ENCODE measurements at places on chromosomes 12 and 14. TPM values are rescaled to one million over a fixed set of nuclear protein-coding genes. Genes with fewer than 3 reads are reported as not detected.

CLEC2A gene
- not detected for total RNA-seq

CCDC38 gene
- 0.89 TPM for total RNA-seq

ZBTB42 gene
- 3.1 TPM for total RNA-seq

B3GNT4 gene
- total RNA-seq: 0.35 TPM

TAS2R14 gene
- total RNA-seq: 2.0 TPM

SPX gene
- 310 TPM for total RNA-seq

KRT6C gene
- not detected for total RNA-seq

CCND2 gene
- 0.06 TPM for total RNA-seq

SLC2A13 gene
- total RNA-seq: 47.9 TPM

FAM186B gene
- total RNA-seq: 0.23 TPM

SLC6A15 gene
- total RNA-seq: 90.1 TPM

PARP11 gene
- total RNA-seq: 4.1 TPM

CHPT1 gene
- total RNA-seq: 86.0 TPM

DNA sequence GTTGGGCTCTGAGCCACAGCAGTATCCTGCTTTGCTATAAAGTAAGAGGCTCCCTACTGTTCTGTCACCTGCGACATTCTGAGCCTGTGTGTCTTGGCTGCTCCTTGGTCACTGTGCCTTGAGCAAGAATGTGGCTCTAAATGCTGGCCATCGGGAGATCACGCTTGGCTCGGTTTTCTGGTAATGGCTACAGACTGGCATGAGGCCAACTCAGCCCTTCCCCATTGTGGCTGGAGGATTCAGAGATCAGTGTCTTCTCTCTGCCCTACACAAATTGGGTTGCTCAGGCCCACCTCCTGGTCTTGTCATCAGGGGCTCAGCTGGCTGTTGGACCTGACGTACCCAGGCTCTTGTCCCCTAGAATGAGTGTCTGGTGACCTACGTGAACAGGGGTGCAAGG is 94.5 kb downstream of the PLXNC1 start:
- DNase-seq: no peak

- DNase-seq: no peak
Observed at GRCh38 chr14:50605766-50606165, 45.8 kb downstream of the ATL1 start.

GRCh38 chr12:80860206-80860605 is 77.5 kb downstream of the LIN7A start:
- no peak for DNase-seq

GRCh38 chr14:55410876-55411275 is 754 bp downstream of the ATG14 start:
- no peak for DNase-seq

- DNase-seq: no peak
Observed at GRCh38 chr12:100375038-100375735, 18.3 kb downstream of the SLC17A8 start.

- peak; percentile 3 for DNase-seq
Observed at GRCh38 chr14:35944847-35945246, 118.7 kb downstream of the BRMS1L start.

GRCh38 chr14:80260645-80261044 is 49.3 kb upstream of the DIO2 start:
- DNase-seq: no peak

- DNase-seq: no peak
Observed at GRCh38 chr14:30553311-30553989, 5.5 kb upstream of the G2E3 start.

DNA sequence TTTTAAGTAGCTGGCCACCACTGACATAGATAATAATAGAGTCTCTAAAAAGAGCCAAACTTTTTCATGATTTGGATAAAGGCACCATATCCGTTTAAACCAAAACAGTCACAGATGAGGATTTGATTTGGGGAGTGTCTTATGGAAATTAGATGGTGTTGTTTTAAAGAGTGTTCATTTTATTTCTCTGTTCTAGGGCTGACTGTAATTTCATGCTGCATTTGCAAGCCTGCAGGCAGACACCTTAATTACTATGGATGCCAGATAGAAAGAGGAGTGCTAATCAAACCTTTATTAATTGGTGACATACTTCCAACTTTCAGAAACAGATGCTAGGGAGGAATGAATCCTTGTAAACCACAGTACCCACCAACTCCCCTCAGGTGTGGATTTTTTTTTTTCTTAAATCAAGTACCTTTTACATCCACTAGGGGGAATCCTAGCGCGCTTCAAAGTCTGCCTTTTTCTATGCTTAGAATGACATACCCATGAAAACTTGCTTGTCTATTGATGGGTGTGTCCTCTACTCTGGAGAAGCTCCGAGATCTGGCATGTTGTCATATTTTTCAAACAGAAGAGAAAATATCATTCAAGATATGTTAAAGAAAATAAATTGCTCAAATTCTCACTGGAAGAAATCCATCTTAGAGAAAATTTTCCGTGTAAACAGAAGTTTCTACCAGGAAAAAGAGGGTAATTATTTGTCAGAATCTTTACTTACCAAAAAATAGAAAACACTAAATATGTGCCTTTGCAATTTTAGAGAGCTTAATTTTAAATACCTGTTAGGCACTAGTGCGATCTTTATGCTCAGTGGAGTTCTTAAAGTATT is 14.2 kb upstream of the PLXNC1 start:
- DNase-seq: peak; percentile 62

DNA sequence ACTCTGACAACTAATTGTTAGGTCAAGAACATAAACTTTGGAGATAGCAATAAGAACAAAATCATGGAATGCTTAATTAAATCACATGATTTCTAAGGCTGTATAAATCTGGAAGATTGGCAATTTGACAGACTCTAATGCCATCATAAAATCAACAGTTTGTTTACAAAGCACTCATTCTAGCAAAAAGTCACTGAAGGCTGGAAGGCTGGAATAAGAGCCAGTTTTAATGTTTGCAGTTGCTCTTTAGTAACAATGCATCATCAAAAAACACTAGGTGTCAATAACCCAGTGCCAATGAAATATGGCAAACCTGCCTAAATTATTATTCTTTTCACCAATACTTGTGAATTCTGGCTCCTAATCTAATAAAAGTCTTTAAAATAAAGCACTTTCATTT is 65.0 kb downstream of the NUMB start:
- DNase-seq: no peak

- DNase-seq: peak; percentile 56
Observed at GRCh38 chr14:59281609-59282377, 93.3 kb downstream of the DAAM1 start.

GRCh38 chr14:103230658-103231334 is 103.2 kb upstream of the EIF5 start:
- no peak for DNase-seq

- DNase-seq: no peak
Observed at GRCh38 chr12:66036317-66036716, 94.2 kb downstream of the LLPH start.

- no peak for DNase-seq
Observed at GRCh38 chr14:98189511-98189910, 1082.5 kb downstream of the BCL11B start.

DNA sequence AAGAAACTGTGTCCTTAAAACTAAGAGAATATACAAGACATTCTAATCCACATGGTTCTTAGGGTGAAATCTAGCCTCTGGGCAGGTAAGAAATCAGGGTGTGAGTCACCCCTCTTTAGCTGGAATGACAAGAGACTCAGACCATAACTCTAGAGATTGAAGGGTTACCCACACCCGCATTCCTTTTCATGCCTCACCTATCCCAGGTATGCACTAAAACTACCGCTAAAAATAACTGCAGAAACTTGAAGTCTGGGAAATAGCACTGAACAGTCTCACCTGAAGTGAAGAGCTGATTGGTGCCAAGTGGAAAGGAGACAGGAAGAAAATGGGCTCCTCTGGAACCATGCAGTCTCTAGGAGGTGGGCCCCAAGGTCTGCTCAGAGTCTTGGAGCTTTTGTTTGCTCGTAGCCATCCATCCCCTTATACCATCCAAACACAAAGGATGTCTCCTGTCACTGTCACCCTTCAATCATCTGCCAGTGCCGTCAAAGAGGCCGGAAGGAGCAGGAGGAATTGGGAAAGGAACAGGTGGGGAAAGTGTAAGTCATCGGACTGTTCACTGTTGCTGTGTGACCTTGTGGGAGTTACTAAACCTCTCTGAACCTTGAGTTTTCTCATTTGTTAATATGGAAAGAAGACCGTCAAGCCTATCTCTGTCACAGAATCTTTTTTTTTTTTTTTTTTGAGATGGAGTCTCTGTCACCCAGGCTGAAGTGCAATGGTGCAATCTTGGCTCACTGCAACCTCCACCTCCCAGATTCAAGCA is 22.4 kb downstream of the DDX47 start:
- no peak for DNase-seq

GRCh38 chr14:67941456-67942018 is 122.0 kb downstream of the RAD51B start:
- DNase-seq: no peak

DNA sequence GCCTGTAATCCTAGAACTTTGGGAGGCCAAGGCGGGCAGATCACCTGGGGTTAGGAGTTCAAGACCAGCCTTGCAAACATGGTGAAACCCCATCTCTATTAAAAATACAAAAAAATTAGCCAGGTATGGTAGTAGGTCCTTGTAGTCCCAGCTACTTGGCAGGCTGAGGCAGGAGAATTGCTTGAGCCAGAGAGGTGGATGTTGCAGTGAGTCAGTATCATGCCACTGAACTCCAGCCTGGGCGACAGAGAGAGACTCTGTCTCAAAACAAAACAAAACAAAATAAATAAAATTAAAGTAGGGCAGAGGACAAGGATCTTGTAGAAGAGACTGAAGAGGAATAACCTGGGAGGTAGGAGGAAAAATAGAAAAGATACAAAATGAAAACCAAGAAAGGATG is 45.5 kb upstream of the GUCY2C start:
- no peak for DNase-seq

DNA sequence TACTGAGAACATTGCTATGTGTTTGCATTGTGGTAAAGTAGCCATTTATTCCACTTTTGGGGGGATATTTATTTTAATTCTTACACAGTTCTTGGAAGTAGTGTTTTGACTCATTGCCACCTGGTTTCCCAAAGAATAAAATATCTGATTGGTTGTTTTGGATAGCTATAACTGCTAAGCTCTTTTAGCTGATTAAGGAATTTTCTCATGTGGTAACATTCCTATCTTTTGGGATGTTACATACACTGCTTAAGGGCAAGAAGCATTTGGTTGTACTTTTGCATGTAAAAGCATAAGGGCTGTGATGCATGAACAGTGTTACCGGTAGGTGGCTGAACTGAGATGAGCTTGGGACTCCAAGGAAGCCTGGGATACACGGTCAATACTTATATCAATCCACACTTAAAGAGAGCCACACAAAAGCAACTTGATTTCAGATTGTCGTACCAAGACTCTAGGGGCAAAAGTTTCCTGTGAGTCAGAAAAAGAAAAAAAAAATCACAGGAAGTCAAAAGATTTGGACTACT is 71.4 kb upstream of the PRKD1 start:
- DNase-seq: no peak

DNA sequence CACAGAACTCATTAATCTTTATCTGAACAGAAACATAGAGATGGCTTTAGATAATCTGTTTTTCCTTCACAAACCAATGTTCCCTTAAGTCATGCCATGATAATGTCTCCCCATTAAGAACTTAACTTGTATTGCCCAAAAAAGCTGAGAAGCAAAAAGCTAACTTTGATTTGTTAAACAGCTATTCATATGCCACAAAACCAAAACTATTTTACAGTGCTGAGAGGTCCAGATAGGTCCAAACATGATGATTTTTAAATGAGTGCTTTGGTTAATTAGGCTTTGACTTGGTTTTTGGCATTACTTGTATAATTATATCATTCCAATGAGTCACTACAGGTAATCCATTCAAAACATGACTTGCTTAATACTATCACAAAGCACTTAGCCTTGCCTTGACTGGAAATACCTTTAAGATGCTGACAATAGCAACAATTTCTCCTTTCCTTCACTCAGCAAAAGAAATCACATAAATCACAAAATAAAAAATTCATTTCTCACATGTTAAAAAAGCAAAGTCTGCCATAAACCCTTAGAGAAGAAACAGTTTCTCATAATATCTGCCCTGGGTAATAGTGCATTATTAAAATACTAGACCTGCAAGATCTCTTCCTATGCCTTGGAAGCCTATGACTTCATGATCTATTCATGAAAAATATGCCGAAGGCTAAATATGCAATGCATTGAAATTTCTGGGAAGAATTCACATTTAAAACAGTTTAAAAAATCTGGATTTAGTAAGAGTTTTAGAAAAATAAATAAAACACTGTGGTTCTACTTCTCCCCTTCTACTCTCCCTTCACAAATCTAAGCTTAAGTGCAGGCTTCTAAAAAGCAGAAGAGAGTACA is 52.0 kb upstream of the SAV1 start:
- DNase-seq: no peak
